Stimulated activated CD4-positive, alpha-beta T cell treated with anti-CD3 and anti-CD28 coated beads, Interleukin-1b, Interleukin-23, amount 100 ng/mL, for 1 hour (primary cell): ENCODE measurements at places on chromosomes 6 and 20.

- DNase-seq: no peak
Observed at GRCh38 chr6:107020239-107020638, 7.8 kb upstream of the MTRES1 start.

- DNase-seq: no peak
Observed at GRCh38 chr6:153976921-153977693, 61.9 kb upstream of the OPRM1 start.

GRCh38 chr20:63708301-63709148 is 686 bp downstream of the ZGPAT start:
- DNase-seq: no peak

DNA sequence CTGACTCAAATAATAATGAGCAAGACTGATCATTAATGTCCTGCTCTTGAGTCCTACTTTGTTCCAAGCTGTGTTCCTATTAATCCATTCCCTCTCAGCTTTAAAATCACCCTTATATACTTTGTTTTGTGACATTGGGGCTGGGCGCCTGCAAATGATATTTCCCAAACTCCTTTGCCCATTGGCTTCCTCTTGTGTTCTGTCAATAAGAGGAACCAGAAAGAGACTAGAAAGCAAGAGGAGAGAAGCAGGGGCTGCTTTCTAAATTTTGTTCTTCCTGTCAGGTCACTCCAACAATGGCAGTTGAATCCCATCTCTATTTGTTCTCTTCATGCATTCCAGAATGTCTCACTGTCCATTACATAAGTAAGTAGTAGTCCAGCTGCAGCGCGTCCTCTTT is 21.6 kb upstream of the TRIM27 start:
- no peak for DNase-seq

DNA sequence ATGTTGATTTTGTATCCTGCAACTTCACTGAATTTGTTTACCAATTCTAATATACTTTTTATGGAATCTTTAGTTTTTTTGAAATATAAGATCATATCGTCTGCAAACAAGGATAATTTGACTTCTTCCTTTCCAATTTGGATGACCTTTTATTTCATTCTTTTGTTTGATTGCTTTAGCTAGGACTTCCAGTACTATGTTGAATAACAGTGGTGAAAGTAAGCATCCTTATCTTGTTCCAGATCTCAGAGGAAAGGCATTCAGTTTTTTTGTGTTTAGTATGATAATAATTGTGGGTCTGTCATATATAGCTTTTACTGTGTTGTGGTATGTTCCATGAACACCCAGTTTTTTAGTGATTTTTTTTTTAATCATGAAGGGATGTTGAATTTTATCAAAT is 75.7 kb downstream of the GCLC start:
- DNase-seq: no peak

DNA sequence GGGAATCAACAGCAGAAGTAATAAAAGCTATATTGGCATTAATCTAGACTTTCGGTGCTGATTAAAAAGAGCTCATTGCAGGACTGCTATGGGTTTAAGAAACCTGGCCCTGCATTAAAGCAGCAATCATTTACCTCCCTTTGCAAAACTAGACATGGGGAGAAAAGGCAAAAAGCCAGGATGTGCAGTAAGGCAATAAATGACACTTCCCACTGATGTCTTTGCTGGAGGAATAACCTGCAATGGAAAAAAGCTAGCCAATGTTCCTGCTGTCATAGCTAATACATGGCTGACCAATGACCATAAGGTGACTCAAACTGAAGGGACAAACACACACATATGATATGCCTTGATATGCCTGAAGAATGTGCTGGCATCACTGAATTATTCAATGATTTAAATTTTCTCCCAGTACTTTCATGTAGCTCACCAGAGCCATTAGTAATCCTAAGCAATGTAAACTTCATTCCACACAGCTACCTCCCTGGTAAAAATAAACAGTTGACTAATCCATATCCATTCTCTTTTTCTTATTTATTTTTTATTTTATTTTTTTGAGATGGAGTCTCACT is 8.7 kb downstream of the DNAAF9 start:
- no peak for DNase-seq

GRCh38 chr20:610130-611046 is at the start of gene TCF15:
Gene TCF15, minus strand, starts transcription at chr20:610309. Its CDS starts 72 bp downstream, at chr20:610237.
- DNase-seq: no peak

DNA sequence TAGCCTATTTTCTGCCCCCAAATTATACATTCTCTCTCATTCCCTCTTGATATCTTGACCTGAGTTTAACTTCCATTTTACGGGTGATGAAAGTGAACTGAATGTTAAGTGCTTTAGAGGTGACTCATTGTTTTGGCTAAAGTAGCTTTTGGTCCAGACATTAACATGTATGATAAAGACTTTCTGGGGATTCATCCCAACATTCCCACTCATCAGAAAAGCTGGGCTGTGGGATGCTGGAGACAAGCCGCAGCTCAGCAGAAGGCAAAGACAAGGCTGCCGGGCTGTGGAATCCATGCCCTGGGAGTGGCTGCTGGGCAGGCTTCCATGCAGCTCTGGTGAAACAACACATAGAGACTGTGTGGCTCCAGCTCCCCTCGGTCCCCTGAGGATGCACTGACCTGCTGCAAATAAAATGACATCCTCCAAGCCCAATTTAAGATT is 89.9 kb upstream of the SYNDIG1 start:
- DNase-seq: no peak

GRCh38 chr6:33191383-33192104 is 723 bp downstream of the COL11A2 start:
- no peak for DNase-seq

DNA sequence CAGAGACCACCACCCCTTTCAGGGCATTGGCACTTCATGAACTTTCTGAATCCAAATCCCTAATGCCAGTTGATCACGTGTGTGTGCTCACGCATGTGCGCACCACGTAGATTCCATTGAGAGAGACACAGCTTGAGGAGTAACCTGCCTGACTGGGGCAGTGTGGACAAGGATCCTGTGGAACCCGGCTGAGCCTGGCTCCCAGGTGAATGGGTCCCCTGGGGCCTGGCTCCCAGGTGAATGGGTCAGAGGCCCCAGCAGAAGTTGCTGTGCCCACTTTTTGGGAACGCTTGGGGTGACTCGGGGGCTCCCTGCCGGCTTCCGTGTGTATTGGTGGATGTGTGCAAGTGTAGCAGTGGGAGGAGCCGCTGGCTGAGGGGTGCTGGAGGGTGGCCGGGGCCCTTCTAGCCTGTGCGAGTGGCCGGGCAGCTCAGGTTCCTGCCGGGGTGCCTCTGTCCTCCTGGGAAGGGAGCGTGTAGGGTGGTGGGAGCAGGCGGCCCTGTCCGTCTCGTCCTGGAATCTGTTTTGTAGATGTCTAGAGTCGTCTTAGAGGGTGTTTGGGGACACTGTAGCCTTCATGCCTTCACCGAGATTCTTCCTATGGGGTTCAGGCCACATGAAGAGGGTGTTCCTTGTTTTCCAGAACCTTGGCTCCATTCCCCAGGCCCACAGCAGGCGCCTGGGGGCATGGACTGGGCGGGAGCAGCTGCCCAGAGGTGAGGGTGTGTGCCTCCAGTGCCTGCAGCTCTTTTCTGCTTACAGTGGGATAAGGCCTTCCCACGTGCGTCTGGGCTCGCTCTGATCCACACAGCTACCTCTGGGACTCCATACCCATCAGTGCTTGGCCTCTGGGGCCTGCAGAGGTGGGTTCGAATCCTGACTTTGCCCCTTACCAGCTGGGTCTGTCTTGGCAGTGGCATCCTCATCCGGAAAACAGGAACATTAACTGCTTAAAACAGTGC is 3.2 kb downstream of the RBM38 start:
- no peak for DNase-seq

DNA sequence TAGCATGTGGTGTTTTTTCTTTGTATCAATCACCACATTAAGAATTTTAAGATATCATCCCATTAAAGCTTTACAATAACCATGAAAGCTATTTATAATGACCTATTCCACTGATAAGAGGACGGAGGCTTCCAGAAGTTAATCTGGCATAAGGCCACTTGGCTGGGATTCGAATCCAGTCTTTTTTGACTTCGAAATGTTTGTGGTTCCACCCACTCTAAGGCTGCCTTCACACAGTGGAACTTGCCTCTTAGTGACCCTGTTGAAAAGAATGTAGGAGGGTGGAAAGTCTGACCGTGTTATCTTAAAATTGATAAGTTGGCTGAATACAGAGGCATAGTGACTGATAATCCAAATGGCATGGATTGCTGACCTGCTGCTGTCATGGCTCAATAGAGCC is 959.7 kb downstream of the KIF16B start:
- DNase-seq: no peak

DNA sequence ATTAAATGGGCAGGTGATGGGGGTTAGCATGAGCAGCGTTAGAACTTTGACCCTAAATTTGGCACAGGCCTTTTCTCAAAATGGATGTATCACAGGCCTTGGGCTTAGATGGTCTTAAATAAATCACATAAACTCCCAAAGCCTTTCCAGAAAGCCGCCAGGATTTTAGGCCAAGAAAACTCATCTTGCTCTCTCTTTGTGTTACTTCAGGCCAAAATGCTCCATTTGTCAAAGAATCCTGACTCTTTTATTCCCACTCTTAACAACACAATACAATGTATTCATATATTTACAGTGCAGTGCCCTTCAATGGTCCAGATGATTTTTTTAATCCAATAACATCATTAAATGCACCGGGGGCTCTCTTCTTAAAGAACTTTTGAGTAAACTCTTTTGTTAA is 5.9 kb upstream of the TCP11 start:
- no peak for DNase-seq

DNA sequence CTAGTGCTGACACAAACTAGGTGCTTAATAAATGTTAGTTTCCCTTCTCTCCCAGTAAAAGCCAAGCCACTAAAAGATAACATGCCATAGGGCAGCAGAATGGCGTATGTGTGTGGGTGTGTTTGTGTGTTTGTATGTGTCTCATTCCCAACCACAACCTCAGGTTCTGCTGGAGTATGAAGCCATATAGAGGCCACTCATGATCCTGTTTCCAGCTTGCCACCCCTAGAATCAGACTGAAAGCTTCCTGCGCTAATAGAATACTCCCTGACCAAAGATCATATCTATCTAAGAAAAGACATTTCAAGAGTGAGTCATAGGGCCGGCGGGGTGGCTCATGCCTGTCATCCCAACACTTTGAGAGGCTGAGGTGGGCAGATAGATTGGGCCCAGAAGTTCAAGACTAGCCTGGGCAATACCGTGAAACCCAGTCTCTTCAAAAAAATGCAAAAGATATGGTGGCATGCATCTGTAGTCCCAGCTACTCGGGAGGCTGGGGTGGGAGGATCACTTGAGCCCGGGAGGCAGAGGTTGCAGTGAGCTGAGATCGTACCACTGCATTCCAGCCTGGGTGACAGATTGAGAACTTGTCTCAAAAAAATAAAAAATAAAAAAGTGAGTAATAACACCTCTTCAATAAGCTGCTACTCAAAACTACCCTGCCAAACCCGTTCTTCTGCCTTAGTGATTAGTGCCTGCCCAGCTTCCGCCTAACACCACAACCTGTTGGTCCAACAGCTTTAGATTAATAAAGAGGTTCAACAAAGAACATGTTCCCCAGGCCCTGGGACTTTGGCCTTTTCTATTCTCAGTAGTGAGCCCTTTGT is 11.8 kb upstream of the SNRPC start:
- no peak for DNase-seq

DNA sequence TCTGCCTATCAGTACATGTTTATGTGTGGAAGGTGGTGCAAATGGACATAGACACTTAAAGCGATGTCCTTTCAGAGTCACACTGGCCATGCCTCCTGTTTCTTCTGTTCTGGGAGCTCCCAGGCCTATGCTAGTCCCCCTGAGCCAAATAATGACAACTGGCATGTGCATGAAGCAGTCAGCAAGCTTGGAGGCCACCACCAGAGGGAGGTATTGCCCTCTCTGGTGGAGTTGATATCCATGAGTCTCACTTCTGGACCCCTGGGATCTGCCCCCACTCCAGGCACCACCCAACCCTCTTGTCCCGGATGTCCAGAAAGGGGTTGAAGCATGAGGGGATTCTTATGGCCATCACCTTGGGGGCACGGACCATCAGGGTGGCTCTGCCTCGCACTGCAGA is 172.2 kb downstream of the AIG1 start:
- DNase-seq: no peak

- DNase-seq: no peak
Observed at GRCh38 chr20:11205769-11206362, 532.1 kb upstream of the JAG1 start.

- no peak for DNase-seq
Observed at GRCh38 chr6:20061952-20062351, 150.3 kb downstream of the MBOAT1 start.

DNA sequence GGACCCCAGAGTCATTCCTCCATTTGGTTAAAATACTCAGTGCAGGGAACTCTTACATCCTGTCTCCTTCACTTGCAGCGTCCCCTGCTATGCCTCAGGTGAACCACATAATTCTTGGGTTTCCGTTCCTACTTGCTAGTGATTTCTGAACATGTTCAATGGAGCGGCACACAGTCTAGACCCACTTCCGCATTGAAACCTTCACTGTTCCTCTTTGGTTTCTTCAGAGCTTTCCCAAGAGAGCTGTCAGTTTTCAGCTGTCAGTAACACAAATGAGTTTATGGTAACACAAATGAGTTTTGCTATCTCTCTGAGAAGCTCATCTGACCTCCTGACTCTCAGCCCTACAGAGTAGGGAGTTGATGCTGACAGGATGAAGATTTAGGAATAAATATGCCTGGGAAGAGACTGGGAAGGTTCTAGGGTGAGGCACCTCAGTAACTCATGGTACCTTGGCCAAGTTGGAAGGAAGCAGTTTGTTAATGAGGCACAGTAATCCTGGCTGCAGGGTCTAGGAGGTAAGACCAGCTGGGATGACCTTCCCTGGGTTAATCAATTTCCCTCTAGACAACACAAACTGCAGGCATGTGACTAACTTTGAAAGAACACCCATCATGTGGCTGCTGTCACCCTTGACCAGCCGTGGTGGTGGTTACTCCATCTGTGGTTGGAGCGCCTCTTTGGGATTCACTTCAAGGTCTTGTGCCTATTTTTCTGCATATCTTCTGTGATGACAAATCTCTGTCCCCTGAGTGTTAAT is 5.4 kb downstream of the SYS1 start:
- no peak for DNase-seq

- no peak for DNase-seq
Observed at GRCh38 chr6:81909981-81910900, 157.8 kb upstream of the TENT5A start.

DNA sequence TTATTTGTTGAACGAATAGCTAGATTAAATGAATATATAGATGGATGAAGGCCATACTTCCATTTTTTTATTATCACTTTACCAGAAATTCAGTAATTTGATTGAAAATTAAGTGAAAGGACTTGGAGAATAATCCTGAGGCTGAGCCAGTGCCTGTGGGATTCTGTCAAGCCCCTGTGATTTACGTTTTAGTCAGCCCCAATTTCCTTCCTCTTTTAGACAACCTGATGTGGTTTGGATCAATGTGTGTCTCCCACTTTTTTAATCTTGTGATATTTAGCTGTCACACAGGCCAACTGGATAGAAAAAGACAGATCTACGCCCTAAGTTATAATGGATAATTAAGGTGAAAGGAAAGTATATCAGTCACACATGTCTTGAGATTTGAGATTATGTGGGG is 188.8 kb downstream of the EDN1 start:
- no peak for DNase-seq
